GM23248 (cell line): ENCODE measurements at places on chromosomes 1 and 21. TPM values are rescaled to one million over a fixed set of nuclear protein-coding genes. Genes with fewer than 3 reads are reported as not detected.

Gene CASZ1
- under 0.01 and 0.54 TPM in 2 replicates for total RNA-seq

Gene HAO2
- not detected in 2 replicates for total RNA-seq

Gene MPZL1
- 144 and 189 TPM in 2 replicates for total RNA-seq

Gene AMY2B
- 1.1 and 2.5 TPM in 2 replicates for total RNA-seq

Gene OVAAL
- not detected in 2 replicates for total RNA-seq

DNA sequence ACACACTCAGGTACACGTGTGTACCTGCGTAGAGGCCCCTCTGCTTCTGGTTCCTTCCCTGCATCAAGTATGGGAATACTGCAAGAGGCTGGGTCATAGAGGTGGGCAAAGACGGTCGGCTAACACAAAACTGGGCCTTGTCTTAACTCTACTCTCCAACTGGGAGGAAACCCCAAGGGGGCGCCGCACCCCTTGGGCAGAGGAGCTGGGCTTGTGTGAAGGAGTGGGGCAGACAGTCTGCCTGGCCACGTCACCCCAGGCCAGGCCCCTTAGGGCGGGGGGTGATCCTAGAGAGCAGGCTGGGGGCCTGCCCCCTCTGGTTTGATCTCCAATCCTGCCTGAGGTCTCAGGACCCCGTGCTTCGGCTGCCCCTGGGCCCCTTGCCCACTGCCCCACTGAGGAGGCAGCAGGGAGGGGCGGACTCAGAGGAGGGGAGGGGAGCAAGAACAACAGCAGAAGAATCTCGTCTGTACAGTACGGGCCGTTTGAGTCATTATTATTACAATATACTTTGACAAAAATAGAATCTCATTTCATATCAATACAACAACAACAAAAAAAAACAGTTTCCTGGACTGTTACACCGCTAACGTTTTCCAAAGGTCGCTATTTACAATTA is 34.7 kb downstream of the MEF2D start:
- H3K36me3 ChIP-seq, result peaks cover 24% of the 10 kb centered on the region
- no peaks in the 10 kb centered on the region for H3K27me3 ChIP-seq
- H3K4me1 ChIP-seq, result peaks cover 20% of the 10 kb centered on the region
- no peak overlapping the region for H3K4me3 ChIP-seq

DNA sequence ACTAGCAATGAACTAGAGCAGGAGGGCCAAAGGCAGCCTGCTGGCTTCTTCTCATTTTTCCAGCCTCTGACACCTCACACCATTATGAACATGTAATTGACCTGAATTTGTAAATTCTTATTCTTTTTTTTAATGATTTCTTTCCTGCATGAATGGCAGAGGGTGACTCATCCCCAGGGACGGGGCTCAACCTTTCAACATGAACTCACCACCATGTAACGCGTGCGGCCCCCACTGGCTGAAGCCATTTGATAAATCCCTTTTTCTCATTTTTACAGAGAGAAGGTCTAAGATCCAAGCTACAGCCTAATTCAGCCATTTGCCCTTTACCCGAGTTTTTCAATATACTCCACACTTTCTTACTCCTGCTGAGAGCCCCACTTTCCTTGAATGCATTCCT is 9.3 kb upstream of the ETS2 start:
- H3K27ac ChIP-seq, result no peak overlapping the region
- H3K27me3 ChIP-seq, result no peaks in the 10 kb centered on the region
- H3K4me1 ChIP-seq, result peaks cover 6% of the 10 kb centered on the region; the same call in 1 of the 2 replicates
- H3K4me3 ChIP-seq, result no peak overlapping the region
- DNase-seq, result peak; percentile 22

- H3K27ac ChIP-seq, result no peak overlapping the region
- no peak for DNase-seq
- H3K27me3 ChIP-seq, result no peaks in the 10 kb centered on the region
Measured at GRCh38 chr1:59177756-59178155, 119.1 kb upstream of the FGGY start.

GRCh38 chr1:245874942-245875580 is 632.0 kb downstream of the SMYD3 start:
- no peaks in the 10 kb centered on the region for H3K27me3 ChIP-seq
- DNase-seq, result peak; percentile 97
- H3K27ac ChIP-seq, result peak overlapping the region; percentile 88

GRCh38 chr1:76190749-76191424 is 116.3 kb downstream of the ST6GALNAC3 start:
- H3K27ac ChIP-seq, result no peak overlapping the region
- no peak for DNase-seq
- H3K27me3 ChIP-seq, result no peaks in the 10 kb centered on the region

DNA sequence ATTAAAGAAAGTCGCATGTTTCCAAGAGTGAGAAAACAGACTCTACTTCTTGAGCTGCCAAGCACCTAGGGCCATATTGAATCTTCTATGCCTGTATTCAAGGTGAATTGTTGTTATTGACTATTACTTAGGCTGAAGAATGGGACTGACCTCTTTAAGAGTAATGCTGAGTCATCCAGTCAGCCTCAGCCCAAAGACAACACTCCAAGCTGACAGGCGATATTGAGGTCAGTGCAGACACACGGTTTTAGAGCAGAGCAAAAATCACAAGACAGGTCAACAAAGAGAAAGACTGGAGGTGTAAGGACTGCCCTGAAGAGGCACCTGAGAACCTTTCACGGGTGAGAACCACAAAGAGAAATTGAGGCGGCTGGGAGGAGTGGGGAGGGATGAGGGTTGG is 146.9 kb downstream of the MIS18A start:
- H3K27ac ChIP-seq, result no peak overlapping the region
- DNase-seq, result peak; percentile 61
- H3K4me1 ChIP-seq, result peaks cover 17% of the 10 kb centered on the region
- H3K36me3 ChIP-seq, result no peaks in the 10 kb centered on the region
- H3K4me3 ChIP-seq, result no peak overlapping the region
